Fibroblast of upper back skin (primary cell): ENCODE measurements at places on chromosomes 13 and 19.

DNA sequence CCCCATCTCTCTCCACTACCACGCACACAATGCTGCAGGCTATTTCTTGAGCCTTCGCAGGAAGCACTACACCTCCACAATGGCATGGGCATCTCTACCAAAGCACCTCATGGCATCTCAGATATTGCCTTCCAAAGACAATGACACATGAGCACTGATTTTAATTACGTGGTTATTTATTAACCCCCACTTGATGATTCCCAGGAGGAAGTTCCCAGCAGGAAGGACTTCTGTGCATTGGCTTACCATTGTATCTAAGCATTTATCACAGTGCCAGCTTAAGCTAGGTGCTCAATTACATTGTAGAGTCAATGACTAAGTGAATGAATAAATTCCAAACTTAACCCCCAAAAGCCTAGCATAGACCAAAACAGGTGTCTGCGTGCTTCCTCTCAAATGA is 101.4 kb downstream of the ABCC4 start:
- no peak for DNase-seq

DNA sequence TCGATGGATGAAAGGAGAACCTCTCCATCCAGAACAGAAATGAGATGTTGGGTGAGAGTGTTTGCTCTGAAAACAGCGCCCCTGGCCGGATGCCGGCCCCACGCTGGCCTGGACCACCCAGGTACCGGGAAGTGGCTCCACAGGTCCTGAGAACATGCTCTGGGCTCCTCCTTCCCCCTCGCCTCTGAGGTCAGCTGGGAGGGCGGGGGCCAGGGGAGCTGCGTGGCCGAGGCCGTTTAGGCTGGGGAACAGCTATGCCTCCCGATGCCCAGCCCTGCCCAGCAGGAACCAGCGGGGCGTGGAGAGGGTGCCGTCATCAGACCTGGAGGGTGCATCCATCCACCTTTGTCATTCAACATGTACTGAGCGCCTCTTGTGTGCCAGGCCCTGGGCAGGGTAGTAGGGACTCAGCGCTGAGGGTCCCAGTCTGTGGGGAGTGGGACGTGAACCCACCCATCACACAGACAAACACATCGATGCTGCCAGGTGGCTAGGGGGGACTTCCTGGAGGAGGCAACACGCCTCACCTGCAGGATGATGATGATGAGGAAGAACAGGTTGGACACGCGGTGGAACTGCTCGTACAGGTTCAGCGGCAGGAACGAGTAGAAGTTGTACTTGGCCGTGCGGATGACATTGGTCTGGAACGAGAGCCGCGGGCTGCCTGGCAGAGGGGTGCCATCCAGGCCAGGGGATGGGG is 4.2 kb downstream of the ATP8B3 start:
- no peak for DNase-seq

DNA sequence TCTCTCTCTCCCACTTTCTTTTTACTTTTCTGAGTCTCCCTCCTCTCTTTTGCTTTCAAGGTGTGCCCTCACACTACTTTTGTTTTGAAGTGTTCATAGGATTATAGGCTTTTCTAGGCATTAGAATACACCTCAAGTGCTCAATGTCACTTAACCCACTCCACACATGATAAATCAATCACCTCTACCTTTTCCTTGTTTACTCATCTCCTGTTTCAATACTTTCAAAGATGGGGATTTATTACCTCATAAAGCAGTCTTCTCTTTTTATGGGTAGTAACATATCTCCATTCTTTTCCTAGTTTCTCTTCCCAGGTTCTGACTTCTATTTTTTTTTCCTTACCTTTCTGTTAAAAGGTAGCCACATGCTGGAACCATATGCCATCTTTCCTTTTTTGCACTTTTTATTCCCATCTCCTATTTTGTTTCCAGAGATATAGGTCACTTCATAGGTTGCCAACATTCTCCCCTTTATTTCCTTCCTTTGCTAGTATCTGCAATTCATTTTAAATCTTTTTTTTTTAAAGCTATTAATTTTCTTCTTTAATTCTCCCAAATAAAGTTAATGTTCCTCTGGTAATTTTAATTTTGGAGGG is 137.6 kb upstream of the SLC10A2 start:
- DNase-seq = no peak

DNA sequence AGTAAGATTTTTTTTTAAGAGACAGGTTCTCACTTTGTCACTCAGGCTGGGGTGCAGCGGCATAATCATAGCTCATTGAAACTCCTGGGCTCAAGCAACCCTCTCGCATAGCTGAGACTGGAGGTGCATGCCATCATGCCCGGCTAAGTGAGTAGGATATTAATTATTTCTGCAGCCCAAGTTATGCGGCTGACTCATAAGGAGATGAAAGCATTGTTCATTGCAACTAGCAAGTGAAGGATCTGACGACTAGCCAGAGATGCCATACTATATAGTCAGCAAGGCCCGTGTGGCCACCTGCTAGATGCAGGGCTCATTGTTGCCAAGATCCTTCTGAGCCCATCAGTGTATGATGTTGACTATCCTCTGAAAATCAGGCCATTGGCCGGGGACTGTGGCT is 45.2 kb downstream of the ABCC4 start:
- peak; percentile 97 for DNase-seq

- peak; percentile 1 for DNase-seq
These were observed 61.0 kb upstream of the SHISA2 start for GRCh38 chr13:26112843-26113242.

- DNase-seq = no peak
These were observed 10.2 kb upstream of the EMC10 start for GRCh38 chr19:50465986-50466705.

- DNase-seq = no peak
These were observed 46.5 kb downstream of the RFX2 start for GRCh38 chr19:6063576-6064335.

- no peak for DNase-seq
These were observed 1.2 kb downstream of the ZNF347 start for GRCh38 chr19:53157626-53158025.
